ENCODE measurements at places on chromosomes 5 and 9.

- no peak for DNase-seq
These were observed 118.4 kb upstream of the KCNN2 start for GRCh38 chr5:114243281-114243971.

- peak; percentile 56 for DNase-seq
These were observed 309.1 kb downstream of the ADAMTS6 start for GRCh38 chr5:65172486-65173129.

DNA sequence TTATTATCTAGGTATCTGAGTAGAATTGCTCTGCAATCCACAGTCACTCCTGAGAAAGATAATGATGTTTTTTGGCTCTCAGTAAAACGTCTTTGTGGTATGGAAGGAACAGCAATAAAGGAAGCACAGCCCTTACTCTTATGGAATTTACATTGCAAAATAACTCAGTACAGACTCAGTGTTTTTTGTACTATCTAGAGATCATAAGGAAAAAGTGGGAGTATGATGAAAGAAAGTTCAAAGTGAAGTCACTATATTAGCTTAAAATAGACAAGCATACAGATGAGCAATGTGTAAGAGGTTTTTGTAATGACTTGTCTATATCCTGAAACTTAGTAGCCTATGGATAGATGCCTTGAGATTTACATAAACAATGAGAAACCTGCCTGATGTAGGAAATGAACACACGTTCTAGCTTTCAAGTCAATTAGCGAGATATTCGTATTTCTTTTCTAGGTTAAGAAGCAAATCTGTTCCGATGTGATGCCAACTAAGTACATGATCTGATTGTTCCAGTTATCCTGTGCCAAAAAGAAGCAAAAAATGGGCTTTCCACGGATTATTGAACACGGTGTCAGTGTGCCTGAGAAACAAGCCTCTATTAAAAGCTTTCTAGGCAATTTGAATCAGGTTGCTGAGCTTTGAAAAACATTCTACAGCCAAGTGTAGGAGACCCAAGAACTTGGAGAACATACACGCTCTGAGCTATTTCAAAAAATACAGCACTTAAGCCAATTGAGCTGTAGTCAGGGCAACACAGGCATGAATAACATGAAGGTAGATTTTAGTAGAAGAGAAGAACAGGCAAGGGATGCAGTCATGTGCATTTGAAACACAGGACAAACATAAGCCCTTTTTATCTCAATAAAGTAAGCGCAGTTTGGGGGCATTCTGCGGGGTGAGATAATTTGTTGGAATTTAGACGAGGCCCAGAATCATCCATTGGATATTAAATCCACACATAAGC, 86.3 kb upstream of the TAF11L2 start:
- no peak for DNase-seq

GRCh38 chr9:122125509-122126330, 32.6 kb upstream of the TTLL11 start:
- DNase-seq = no peak

DNA sequence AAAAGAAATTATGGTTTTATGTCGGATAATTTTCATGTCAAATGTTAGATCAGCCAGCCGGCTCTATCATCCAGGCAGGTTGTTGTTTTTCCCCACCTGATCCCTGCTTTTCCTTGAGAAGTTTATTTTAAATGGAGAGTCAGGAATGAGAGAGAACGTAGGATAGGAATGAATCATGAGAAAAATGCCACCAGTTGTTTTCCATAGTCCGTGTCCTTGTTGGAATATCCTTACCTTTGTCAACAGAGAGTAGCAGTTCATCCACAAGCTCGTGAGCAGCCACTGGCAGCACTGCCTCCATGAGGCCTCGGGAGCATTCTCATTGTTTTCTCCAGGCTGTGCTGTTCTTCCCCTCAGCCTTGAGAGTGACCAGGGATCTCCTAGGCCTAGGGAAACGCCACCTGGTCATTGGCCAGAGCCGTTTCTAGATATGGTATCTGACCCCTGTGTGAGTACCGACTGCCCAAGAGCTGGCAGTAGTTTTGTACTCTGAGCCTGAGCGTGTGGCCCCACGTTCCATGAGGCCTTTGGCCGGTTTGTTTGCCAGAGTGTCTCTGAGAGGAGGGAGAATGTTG, 293.3 kb downstream of the FANCC start:
- DNase-seq = no peak

- no peak for DNase-seq
These were observed 155.2 kb downstream of the BAAT start for GRCh38 chr9:101229606-101230005.

DNA sequence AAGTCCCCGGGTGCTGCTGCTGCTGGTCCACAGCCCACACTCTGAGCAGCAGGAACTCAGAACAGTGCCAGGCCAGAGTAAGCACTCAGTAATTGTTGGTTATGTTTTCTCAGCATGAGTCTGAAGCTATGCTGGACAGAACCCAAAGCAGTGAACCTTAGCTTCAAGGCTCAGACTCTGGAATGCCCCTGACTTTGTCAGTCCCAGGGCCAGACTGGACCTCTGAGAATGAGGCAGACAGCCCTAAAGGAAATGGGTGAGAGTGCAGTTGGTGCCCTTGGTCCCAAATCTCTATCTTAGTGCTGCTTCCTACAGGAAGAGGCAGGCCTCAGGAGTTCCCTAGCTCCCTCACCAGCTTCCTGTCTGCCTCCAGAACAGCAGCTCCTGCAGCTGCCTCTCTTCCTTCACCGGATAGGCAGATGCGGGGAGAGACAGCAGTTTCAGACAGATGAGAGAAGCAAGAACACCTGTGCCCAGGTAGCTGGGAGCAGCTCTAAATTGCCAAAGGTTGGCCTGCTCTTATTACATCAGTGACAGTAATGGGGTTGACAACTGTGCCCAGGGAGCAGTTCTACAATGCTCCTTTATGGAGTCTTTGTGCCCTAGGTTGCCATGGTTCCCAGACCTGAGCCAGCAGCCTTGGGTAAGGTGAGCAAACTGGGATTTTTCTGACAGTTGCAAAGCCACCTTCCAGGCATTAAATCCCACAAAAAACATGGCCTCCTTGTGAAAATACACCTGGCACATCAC, 82.2 kb upstream of the CXCL14 start:
- no peak for DNase-seq

DNA sequence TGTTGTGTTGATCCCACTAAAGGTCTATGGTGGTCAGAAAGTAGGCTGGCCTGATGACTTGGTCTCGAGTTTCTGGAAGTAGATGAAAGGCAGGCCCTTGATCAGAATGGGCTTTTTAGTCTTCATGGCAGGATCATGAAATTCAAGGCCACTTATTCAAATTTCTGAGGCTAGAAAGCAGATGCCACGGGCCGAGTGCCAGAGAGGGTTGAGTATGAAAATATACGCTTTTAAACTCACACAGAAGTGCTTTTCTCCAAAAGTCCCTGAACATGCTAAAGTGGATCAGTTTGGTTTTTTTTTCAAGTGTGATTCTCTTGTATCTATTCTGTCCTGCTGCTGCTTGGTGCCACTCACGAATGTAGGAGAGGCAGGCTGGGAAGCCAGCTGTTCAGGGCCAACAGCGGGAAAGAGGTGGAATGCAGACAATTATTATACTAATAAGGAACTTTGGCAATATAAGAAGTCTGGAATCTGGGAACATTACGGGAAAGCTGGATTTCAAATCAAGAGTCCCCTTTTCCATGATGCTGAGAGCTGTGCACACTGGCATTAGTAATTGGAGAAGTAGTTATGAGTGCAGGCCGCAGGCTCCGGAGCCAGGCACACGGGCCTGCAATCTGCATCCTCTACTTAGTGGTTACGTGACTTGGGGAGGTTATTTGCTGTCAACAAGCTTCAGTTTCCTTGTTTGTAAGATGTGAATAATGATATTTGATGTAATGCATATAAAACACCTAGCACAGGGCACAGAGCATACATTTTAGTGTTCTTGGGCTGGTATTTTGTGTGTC, 95.8 kb downstream of the LMNB1 start:
- DNase-seq = no peak

DNA sequence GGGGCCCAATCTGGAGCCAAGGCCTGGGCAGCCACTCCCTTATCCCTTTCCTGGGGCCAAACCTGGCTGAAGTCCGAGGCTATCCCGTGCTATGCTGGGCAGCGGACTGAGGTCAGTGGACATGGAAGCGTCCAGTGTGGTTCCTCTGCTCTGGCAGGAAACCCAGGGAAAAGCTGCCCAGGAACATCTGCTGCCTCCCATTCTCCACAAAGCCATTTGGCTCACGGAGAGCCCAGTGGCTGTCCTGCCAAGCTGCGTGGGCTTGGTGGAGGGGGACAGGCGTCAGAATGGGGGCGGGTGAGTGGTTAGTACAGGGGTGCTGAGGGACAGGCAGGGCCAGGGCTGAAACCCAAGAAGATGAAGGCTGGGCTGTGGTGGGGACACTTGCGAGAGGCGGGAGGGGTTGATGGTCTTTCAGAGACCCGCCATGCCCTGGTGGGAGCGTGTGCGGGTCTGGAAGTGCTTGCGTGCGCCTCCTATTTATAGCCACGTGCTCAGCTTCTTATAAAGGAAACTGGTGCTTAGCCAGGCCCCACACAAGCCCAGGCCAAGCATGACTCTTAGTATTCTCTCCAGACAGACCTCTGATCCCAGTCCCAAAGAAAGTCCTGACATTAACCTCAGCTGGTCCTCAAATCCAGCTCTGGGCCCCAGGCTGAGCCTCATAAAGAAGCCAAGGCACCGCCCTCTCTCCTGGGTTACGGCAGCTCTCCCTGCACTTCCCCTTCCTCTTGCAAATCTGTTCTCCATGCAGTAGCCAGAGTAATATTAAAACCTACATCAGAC, 9.4 kb upstream of the SLC6A7 start:
- DNase-seq = no peak

- DNase-seq = no peak
These were observed 24.8 kb upstream of the PRDM9 start for GRCh38 chr5:23482642-23483041.

DNA sequence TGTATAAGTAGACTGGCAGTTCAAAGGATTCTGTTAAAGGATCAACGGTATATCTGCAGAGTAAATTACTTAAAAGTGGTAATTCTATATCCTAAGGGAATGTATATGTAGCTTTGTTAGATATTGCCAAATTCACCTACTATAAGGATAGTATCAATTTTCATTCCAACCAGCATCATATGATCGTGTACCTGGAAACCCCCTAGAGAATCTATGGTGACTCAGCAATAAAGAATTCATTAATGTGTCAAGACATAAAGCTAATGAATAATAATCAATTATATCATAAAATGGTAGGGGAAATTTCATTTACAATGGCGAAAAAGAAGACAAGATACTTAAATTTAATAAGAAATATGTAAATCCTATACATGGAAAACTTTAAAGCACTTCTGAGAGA, 234.1 kb upstream of the ACTBL2 start:
- DNase-seq = no peak

DNA sequence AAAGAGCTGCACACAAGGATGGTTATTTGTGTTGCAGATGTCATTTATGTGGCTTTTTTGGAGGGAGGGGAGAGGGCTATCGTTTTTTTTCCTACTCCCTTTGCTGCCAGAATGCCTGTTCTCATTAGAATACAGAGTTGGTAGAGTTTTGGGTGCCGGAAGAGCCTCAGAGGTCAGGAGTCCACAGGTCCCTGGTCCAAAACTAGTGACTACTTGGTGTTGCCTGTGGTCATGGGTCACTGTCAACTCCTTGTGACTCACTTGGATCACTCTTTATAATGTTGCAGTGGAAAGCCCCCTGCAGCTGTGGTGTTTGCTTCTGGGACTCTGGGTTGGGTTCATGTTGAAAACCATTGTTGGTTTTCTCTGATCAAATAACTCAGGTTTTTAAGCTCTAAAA, 131.4 kb downstream of the MAST4 start:
- DNase-seq = no peak

DNA sequence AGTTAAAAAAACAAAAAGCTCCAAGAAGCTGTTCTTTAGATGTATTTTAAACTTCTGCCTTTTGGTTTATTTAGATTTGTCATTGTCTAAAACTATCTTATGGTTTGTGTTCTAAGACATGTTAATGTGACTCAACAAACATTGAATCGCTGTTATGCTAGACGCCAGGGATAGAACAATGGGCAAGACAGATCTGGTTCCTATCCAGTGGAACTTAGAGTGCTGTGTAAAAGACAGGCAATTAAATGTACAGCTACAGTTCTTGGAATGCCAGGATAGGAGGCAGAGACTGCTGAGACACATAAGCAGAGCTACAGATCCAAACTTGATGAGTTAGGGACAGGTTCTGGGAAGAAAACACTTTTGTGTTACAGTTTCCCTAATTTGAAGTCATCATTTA, 22.4 kb downstream of the LYRM7 start:
- DNase-seq = no peak

DNA sequence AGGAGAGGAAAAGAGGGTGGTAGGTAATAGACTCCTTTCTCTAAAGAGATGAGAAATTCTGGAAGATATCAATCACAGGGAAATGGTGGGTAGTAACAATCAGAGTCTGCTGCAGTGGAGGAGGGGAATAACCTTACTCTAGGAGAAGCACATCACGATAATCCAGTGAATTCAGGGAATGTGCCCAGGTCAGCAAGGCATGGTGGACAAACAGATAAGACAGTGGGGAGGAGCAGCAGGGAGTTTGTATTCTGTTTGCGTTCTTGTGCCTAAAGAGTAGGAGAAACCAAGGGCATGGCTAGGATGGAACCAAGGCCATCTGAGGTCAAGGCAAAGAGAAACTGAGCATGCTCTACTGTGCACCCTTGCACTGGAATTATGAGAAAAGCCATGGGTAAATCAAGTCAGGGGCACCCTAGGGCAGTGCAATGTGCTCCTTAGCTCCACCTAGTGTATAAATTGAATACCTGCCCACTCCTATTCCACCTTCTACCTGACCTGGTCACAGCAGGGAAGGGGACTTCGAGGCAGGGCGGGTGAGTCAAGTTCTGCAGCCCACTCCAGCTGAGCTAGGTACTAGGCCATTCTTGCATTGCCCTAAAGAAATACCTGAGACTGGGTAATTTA, 31.6 kb downstream of the RETREG1 start:
- DNase-seq = no peak

GRCh38 chr5:37112383-37112991, 136.7 kb downstream of the CPLANE1 start:
- no peak for DNase-seq

GRCh38 chr9:4220346-4220745, 79.5 kb downstream of the GLIS3 start:
- no peak for DNase-seq

GRCh38 chr5:131640043-131640856, 5.2 kb upstream of the RAPGEF6 start:
- DNase-seq = peak; percentile 46

GRCh38 chr5:77140350-77140749, 53.3 kb upstream of the ZBED3 start:
- DNase-seq = no peak

Measured in stimulated activated CD4-positive, alpha-beta T cell treated with anti-CD3 and anti-CD28 coated beads, Interleukin-2, amount 100 ng/mL, for 48 hours (primary cell).